Hematopoietic multipotent progenitor cell treated with erythropoietin and hydrocortisone succinate and interleukin-3 and kit ligand, for 6 days (in vitro differentiated cells): ENCODE measurements at places on chromosomes 3 and 15.

DNA sequence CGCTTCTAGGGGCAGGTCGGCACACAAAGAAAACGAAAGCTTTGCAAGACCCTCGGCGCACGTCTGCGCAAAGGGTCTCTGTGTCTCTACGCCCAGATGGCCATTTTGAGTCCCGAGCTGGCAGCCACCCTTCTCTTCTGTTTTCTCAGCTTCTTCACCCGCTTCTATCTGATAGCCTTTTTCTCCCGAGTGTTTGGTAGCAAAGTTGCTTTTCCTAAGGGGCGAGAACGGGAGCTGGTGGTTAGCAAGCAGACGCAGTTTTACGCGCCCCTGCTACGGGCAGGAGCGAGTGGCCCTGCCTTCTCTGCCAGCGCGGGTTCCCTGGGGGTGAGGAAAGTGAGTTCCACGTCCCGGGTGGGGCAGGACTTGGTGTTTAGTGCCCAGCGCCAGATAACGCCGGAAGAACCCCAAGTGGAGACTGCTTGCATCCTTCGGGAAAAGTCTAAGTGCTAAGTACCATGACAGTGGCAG, 2.9 kb upstream of the MKRN2 start:
- DNase-seq, result peak; percentile 59

- no peak for DNase-seq
Observed at GRCh38 chr3:13828501-13829265, 51.2 kb downstream of the WNT7A start.

GRCh38 chr3:179961703-179962078, 75.0 kb downstream of the PEX5L start:
- DNase-seq, result no peak

DNA sequence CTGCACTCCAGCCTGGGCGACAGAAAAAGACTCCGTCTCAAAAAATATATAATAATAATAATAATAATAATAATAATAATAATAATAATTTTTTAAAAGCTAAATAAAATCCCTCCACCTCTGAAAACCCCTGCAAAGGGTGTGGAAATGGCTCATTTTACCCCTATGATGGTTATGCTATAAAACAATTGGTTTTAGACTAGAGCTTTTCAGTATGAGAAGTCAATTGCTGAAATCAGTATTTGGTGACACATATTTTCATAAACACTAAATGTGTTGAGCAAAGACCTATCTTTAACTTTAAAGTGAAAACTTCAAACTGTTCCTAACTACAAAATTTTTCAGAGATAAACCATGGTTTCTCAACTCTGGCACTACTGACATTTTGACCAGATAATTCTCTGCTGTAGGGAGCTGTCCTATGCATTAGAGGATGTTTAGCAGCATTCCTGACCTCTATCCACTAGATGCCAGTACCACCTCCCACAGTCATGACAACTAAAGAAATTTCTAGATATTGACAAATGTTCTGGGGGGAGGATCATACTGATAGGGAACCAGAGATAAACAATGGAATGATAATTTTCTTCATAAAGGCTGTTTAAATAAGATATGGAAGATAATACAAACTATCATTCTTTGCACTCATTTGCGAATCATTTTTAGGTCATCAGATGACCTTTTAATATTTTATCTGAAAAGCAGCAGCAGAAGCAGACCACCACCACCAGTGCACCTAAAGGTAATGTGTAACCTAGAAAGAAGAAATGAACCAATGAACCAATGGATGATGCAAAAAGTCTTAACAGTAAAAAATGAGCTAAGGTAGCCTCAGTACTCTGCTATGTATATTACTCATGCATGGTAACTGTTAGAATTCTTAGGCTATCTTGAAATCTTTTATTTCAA, 13.8 kb downstream of the PTPN9 start:
- no peak for DNase-seq
